ENCODE measurements at places on chromosomes 7 and 10.

DNA sequence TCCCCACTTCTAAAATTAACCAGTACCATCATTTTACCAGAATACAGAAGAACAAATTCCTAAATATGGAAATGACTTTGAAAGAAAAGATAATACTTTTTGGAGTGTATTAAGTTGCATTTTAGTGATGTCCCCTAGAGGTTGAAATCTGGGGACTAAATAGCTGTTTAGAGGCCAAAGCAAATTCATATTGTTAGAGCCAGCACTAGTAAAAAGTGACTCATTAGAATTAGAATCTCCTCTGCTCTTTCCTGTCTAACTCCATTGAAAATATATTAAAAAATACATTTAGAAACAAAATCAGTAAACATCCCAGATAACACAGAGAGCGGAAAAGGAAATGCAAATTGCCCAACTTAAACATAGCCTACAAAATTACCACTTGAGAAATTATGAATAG, 1189.6 kb upstream of the C7orf33 start:
- no peak for DNase-seq

GRCh38 chr7:124689523-124689922, 76.1 kb downstream of the GPR37 start:
- DNase-seq = no peak

- no peak for DNase-seq
These were observed 539.5 kb upstream of the FZD8 start for GRCh38 chr10:36181426-36182178.

DNA sequence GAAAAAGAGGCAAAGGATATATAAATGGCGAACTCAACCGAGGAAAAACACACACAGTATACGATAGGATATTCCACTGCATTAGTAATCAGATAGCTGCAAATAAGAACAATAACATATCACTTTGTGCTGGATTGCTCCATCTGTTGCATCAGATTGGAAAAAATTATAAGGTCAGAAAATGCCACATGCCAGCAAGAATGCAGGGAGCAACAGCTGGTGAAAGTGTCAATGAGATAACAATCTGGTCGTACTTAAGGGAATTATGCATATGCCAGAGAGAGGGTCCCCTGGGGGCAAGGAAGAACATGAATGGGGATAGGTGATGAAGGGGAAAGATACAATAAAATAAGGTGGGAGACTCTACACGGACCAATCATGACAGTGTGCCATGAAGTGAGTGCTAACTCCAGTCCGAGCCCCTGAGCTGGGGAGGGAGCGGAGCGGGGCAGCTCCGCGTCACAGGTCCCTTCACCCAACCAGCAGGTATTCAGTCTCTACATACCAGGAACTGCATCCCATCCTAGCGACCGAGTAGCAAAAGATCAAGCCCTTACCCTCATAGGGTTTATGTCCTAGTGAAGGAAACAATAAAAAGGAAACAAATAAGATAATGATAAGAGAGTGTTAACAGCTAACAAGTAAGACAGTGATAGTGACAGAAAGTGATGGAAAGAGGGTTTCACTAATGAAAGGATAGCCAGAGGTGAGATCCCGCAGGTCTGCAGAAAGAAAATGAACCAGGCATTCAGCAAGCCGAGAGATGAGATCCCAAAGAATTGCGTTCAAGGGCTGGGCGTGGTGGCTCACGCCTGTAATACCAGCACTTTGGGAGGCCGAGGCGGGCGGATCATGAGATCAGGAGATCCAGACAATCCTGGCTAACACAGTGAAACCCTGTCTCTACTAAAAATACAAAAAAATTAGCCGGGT, 9.4 kb downstream of the MPP7 start:
- no peak for DNase-seq

- no peak for DNase-seq
These were observed 14.9 kb upstream of the PSMG3 start for GRCh38 chr7:1584700-1585099.

DNA sequence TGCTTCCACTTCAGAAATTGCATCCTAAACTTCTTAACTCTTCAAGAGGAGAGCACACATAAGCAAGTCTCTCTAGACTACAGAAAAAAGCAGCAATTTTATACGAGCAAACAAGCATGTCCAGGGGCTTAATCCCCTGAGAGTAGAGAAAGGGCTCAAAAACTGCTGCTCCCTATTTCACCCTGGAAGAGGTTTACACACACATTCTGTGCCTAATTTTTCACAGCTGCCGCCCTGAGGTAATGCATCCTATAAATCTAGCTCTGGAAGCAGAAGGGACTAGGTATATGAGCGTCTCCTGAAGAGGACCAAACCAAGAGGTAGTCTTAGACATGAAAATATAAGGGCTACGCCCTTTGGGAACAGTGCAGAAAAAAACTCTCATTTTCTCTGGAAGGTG, 73.1 kb downstream of the CRPPA start:
- no peak for DNase-seq

DNA sequence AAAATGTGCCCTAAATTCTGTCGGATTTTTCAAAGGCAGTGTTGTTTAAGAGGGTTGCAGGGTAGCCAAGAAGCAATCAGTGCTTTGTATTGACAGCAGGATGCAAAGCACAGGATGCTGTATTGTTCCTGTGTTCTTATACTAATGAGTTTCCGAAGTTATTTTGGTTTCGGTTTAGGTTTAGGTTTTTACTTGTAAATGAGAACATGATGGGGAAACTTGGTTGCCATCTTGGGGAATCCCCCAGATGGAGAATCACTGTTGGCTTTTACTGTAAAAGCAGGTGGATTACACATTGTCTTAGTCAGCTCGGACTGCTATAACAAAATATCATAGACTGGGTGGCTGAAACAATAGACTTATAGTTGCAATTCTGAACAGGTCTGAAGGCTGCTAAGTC, 72.1 kb downstream of the INHBA start:
- DNase-seq = no peak

- no peak for DNase-seq
These were observed 227.5 kb downstream of the WDR11 start for GRCh38 chr10:121078672-121079102.

All from CD4-positive, alpha-beta T cell treated with Interleukin-6 at 100 ng/mL for 8 hours (primary cell).